ENCODE measurements at places on chromosomes 5 and 9.

GRCh38 chr5:93782978-93783377 lies 41.6 kb upstream of the POU5F2 start:
- no peak for DNase-seq

- DNase-seq: no peak
Measured at GRCh38 chr5:79107020-79107796, 4.4 kb upstream of the BHMT start.

GRCh38 chr5:80275347-80275746 lies 19.5 kb upstream of the SERINC5 start:
- no peak for DNase-seq

DNA sequence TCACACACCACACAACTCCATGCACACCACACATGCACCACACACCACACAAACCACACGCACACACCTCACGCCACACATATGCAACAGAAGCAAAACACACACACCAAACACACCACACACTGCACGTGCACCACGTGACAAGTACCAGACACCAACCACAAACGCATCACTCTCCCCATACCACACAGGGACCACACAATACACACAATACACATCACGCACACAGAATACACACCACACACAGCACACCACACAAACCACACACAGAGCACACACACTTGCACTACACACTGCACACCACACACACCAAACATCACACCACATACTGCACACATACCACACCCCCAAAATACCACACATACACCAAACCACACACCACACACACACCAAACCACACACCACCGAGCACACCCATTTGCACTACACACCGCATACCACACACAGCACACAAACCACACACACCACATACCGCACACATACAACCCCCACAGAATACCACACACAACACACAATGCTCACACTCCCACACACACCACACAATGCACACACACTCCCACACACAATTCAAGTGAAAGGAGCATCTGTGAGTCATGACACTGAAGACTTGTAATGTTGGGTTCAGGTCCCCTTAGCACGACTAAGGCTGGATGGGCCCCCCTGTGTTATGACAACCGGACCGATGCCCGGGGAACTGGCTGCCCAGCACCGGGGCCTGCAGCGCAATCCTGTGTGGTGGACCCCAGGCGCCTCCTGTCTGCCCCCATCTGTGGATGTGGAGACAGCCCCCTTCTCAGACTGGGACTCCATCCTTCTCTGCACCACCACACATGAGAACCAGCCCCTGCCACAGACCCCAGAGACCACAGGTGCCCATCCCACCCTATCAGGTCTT lies 6.0 kb upstream of the ZDHHC11 start:
- no peak for DNase-seq

DNA sequence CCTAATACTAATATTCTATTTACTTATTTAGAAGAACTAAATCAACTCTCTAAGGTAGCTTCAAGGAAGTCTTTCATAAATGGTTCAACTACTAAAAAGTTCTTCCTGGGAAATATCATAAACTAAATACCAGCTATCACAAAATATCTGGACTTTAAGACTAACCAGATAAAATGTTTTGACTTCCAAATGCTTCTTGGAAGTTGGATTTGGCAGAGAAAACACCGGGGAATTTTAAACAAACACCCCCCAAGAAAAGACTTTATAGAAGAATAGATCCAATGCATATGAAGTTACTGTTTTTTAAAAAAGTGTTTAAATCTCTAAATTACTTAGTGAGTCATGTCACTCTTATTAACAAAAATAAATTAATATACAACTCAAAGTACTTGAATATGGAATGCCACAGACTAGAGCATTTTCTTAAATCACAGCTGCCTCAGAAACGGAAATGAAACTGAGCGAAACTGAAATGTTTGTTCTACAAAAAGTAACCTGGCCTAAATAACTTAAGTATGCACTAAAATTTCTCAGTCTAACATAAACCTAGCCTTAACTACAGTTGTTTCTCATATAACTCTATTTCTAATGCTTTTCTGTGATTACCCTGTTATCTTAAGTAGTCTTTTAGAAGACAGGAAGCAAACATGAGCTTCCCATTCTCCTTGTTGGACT lies 6.8 kb downstream of the ABCA1 start:
- DNase-seq: no peak

DNA sequence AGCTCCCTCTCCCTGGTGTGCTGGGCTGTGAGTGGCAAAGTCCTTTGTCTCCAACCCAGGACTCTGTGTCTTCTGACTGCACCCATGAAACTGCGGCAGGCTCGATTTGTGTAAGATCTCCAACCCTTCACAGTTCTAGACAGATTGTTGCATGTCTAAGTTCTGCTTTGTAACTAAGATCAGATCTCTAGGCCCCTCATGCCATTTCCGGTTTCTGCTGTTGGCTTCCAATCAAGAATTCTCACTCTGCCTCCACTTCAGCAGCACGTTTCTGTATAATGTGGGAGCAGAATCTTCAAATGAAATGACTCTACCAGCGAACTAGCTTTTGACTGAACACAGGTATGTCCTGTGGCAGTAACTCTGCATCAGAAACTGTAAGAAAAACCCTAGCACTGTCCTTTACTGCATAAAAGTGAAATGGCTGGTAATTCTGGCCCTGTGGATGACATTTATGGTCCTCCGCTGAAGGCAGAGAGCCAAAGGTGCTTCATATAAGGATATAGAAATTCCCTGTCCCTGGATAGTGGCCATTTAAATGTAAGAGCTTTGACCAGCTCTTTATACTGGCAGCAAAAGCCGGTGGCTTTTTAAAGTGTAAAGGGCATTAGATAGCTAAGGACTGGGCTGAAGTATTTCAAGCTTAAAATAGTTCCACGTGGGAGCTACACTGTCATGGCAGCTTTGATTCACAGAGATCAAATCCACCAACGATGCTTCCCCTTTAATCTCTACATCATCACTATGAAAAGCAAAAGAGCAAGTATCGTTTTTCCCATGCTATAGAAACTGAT lies 319.0 kb upstream of the CDH6 start:
- DNase-seq: no peak

- no peak for DNase-seq
Measured at GRCh38 chr5:28254846-28255245, 1216.5 kb upstream of the CDH9 start.

DNA sequence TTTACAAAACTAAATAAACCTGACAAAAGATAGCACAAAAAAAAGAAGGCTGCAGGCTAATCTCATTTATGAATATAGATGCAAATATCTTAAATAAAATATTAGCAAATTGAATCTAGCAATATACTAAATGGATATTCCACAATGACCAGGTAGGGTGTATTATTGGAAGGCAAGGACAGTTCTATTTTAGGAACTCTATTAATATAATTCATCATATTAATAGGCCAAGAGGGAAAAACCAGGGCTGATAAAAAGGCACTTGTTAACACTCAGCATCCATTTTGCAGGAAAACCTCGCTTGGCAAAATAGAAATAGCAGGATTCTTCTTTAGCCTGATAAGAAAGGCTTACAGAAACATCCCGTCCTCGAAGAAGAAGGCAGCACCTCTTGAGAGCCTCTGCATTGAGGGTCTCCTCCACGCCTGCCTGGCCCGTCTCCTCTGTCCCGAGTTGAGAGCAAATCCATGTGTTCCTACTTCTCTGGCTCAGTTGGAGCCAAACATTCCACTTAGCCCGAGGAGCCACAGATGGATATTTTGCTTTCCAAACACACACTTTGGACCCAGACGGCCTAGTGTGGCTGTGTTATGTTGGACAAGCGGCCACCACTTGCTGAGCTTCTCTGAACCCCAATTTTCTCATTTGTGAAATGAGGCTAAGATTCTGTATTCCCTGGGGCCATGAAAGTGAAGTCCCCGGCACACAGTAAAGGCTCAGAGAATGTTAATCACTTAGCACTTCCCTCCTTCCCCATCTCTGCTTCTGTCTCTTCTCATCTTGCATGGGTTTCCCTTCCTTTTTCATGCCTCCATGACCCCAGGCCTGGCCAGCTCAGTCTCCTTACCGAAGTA lies 181.8 kb upstream of the MVB12B start:
- DNase-seq: no peak

GRCh38 chr9:31334837-31335528 lies 1049.5 kb upstream of the ACO1 start:
- no peak for DNase-seq

- no peak for DNase-seq
Measured at GRCh38 chr5:111066261-111066938, 5.1 kb upstream of the TSLP start.

DNA sequence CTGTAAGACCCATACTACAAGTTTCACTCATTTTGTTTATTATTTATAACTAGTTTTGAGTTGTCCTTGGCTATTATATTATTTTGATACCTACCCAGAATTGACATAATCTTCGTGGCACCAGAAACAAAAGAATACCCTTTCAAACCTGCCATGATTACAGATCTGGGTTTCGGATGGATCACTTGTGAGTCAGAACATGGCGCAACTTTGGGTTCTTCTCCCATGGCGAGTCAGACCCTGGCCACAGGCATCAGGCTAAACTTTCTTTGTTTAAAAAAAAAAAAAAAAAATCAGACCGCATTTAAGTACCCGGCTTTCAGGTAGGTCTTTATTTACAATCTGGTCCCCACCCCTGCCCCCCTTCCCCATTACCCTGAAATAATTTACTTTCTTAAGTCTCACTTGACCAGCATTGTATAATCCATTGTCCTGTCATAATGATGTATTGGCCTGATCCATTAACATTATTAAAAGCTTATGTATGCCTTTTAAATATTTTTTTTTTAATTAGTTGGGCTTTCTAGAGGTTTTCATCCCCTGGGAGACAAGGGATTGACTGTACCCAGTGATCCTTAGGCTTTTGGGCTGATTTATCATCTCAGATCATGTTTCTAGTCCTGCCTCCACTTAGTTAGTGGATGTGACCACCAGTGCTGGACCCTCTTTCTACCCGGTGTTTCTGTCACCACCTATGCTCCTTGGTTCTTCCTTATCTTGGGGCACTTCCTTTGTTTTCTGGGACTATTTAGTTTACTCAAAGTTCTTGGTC lies 43.9 kb downstream of the F2RL2 start:
- no peak for DNase-seq

DNA sequence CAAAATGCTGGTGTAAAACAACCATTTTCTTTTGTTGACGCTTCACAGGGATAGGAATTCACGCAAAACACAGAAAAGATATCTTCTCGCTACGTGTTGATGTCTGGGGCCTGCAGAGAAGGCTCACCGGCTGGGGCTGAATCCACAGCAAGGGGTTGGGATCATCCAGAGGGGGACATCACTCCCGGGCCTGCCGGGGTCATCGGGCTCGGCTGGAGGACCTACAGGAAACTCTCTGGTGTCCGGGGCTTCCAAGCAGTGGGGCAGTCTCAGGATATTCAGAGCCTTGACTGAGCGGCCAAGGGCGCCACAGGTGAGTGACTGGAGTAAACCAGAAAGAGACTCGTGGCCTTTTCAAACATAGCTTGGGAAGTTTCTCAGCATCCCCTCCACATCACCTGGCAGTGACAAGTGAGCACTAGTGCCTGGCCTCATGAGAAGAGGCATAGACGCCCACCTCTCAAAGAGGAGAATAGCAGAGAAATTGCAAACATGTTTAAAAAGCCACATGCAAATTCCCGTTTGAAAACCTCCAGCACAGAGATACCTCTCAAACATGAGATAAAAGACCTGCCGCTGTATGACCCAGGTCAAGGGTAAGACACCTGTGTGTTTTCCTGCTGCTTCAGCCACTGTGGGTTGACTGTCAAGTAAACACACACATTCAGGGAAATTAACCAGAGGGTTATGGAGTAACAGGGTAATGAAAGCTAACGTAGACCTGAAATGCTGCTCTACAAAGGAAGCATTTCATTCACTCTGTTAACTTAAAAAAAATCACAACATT lies 50.8 kb upstream of the SIMC1 start:
- no peak for DNase-seq
